ENCODE measurements at places on chromosomes 13 and 19.

DNA sequence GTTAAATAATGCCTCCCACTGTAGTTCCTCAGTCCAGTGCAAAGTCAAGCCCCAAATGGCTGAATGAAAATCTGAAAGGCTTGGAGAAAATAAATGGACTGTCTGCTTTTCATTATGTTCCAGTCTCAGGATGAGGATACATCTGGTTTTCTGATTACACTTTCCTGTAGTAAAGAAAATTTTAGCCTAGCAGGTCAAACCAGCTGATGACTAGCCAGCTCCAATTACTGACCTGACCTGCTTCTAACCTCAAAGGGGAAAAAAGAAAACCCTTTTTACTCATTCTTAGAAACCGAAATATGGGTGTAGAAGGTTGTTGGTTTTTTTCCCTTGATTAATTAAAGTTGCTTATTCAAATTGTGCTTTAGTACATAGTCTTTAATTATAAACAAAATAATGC, 418.4 kb downstream of the EFNB2 start:
- no peak for DNase-seq

DNA sequence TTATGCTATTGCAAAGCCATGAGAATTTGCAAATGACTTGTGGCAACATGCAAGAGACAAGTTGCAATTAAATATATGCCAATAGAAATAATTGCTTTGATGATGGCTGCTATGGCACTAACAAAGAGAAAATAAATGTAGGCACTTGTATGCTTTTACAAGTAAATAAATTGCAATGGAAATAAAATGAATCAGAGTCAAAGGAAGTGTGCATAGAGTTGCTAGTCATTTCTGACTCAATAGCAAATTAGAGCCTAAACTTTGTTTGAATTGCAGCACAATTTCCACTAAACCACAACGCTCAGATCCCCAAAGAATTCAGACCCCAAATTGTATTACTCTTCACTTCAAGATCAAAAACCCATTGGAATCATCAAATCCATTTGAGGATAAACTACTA, 792.1 kb upstream of the ARGLU1 start:
- no peak for DNase-seq

DNA sequence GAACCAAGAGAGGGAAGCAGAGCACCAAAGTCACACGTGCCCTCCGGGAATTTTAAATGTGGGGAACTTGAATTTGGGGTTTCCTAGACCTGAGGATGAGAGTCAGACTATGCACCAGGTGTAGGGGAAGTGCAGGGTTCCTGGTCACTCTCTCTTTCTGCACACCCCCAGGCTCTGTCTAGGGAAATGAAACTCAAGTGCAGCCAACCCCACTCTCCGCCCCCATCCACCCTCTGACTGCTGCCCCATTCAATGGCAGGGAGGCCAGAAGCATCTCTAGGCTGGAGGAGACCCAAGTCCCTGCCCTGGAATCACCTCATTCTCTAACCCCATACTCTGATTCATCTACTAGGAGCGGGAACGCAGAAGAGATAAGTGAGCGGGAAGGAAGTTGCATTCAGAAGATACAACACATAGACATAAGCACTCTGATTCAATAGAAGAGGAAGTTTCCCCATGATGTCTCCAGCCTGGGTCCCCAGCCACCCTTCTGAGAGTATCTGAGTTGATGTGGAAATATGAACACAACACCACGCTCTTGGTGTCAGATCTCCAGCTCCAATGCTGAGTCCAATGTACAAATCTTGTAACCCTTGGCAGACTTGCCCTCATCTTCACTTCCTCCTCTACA, 4.7 kb upstream of the SIGLEC14 start:
- no peak for DNase-seq

- DNase-seq: no peak
These were observed 1.3 kb upstream of the HNRNPL start for GRCh38 chr19:38850976-38851621.

DNA sequence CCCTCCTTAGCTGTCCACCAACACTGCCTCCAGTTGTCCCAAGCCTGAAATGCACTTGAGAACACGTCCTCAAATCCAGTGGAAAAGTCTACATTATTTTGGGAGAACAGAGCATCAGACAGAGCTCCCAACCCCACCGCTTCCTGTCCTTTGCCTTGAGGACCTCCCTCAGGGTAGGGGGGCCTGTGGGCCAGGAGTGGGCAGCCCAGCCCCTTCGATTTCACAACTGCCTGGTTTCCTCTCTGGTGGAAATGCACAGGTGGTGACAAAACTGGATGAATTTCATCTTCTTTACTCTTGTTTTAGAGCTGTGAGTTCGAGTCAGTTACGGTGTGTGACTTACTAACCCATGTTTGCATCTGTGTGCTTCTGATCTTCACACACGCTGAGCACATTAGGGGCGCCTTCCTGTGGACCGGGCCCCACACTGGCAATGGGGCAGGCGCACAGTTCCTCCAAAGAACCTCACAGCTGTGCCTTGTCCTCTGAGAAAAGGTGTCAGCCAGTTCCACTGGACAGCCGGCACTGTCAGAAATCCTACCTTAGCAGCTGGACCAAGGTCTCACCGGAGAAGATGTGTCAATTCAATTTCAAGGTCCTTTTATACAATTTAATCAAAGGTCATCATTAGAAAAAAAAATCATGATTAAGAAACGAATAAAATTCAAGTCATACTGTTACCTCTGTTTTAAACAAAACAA, 80.2 kb downstream of the IRS2 start:
- DNase-seq: no peak

GRCh38 chr13:52851137-52851962, 2.9 kb upstream of the PCDH8 start:
- no peak for DNase-seq

- DNase-seq: no peak
These were observed 41.4 kb upstream of the IGSF23 start for GRCh38 chr19:44571830-44572580.

DNA sequence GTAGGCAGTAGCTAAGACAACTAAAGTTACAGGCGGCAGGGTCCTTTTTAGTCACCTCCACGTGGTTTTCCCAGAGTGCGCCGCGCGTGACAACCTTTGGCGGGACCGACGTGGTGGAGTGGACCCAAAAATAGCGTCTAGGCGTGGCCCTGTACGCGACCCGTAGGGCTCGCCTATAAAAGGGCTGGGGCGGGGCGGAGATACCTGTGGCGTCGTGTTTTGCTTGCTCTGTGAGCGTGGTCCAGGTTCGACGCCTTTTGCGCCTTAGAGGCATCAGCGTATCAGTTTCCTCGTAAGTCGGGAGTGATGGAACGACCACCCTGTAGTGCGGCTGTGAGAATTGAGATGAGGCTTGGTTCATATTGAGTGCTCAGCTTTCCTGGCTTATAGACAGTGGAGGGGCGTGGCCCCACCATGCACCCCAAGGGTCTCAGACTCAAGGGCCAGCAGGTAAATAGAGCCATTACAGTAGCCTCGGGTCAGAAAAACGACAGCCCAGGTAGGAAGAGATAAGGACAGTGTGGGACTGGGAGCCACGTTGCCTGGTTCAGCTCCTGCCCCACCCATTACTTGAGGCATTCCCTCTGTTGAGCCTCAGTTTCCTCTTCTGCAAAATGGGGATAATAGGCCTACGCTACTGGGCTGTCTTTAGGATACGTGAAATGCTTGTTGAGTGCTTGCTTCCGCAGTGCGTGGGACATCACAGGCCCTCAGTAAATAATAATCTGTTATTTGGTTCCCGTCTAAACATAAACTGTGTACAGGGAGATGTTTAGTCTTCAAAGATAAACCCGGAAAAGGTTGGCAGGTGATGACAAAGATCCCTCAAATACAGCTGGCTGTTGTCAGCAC, 693 bp upstream of the TMED1 start:
- DNase-seq: no peak

DNA sequence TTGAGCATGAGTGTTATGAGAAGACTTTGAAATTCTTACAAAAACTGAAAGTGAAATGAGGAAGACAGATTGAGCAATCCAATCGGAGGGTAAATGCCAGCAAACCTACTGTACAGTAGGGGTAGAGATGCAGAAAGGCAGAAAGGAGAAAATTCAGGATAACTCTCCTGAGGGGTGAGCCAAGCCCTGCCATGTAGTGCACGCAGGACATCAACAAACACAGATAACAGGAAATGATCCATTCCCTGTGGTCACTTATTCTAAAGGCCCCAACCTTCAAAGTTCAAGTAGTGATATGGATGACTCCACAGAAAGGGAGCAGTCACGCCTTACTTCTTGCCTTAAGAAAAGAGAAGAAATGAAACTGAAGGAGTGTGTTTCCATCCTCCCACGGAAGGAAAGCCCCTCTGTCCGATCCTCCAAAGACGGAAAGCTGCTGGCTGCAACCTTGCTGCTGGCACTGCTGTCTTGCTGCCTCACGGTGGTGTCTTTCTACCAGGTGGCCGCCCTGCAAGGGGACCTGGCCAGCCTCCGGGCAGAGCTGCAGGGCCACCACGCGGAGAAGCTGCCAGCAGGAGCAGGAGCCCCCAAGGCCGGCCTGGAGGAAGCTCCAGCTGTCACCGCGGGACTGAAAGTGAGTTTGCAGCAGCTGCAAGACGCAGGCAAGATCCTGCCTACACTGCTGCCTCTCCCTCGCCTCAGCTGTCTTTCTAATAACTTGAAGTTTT, at the start of gene TNFSF13B:
Gene TNFSF13B, plus strand, starts transcription at position 118 of the 728 bp plus-strand sequence. Its CDS starts 178 bp downstream, at position 296.
- DNase-seq: peak; percentile 1

- DNase-seq: no peak
These were observed 9.7 kb downstream of the PRKCSH start for GRCh38 chr19:11445141-11445540.

- no peak for DNase-seq
These were observed 8.5 kb upstream of the RASA3 start for GRCh38 chr13:114140906-114141250.
